ENCODE measurements at places on chromosomes 6 and 20.

- no peak for DNase-seq
Measured at GRCh38 chr6:45951321-45952167, 64.1 kb downstream of the CLIC5 start.

GRCh38 chr20:1894951-1895673 lies at the start of gene SIRPA:
TSS of gene SIRPA (plus strand) at chr20:1895407. CDS start at chr20:1895448, 41 bp downstream.
- no peak for DNase-seq

DNA sequence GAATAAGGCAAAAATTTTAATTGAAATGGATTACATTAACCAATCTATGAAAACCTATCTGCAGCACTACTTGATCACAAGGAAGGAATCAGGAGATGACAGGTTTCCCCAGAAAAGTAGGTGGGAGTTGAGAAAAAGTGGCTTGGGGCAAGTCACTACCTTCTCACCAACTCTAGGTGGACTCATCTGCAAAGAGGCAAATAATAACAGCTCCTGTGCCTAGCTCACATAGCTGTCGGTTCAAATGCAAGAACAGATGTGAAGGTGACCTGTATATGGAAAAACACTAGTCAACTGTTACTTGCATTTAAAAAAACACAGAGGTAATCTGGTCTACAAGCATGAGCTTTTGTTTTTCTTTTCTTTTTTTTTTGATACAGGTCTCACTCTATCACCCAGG lies 67.2 kb downstream of the POPDC3 start:
- DNase-seq: no peak

DNA sequence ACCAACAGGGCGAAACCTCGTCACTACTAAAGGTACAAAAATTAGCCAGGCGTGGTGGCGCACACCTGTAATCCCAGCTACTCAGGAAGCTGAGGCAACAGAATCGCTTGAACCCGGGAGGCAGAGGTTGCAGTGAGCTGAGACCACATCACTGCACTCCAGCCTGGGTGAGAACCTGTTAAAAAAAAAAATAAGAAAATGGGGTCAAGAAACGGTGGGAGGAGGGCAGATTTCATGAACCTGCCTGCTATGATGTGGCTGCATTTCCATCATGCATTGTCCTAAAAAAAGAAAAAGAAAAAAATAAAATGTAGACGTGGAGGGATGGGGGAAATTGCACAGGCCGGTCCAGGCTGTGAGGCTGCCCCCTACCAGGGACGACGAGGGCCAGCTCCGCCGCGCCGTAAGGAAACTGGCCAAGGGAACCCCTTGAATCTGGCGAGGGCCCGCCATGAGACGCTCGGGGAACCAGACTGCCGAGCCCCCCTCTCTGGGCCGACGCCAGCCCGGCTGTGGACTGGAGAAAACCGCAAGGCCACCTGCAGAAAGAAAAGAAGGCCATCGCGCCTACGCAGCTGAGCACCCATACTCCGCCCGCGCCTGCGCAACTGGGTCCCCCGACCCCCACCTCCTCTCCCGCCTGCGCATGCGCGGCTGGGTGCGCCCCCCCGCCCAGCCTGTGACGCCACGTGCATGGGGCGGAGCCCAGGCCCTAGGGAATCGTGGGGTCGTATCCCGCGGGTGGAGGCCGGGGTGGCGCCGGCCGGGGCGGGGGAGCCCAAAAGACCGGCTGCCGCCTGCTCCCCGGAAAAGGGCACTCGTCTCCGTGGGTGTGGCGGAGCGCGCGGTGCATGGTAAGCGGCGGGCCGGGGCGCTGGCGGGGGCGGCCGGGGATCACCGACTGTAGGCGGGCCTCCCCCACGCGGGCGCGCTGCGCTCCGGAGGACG lies at the start of gene ENTPD6:
Gene ENTPD6 (plus strand): TSS at position 699 of the 948 bp plus-strand sequence. CDS start 10,825 bp downstream, outside the sequence.
- peak; percentile 64 for DNase-seq

DNA sequence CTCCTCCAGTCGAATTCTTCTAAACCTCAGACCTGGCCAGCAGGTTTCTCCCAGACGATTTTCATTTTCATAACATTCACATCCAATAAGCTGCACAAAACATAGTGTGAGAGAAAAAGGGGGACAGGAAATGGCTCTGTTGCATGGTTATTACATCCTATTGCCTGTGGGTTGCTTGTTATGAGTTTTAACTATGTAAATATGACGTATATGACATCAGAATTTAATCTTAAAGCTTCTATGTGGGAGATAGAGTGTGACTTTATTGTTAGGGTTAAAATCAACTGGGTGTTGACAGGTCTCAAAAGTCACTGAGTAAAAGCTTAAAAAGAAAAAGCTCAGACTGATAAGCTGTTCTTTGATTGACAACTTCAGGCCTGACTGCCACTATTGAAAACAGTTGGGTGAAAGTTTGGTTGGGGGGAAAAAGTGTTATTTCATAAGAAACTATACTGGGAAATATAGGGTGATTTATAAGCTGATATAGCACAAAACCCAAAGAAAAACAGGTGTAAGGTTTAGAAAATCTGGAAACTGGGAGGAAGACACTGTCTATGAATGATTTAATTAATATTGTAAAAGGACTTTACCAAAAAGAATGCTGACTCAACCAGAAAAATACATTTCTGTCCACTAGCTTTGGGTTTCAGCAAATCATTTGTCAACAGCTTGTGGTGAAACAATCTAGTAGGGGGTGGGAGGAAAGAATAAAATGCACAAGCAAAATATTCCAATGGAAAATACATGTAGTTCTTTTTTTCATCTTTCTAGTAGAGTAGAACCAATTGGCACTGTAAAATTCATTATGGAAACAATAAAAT lies 134.1 kb upstream of the CEP162 start:
- no peak for DNase-seq
